Ecto neural progenitor cell (in vitro differentiated cells): ENCODE measurements at places on chromosomes 3 and 15.
A peak's percentile ranks its signal among the peaks of the same experiment; 100 is the strongest.

DNA sequence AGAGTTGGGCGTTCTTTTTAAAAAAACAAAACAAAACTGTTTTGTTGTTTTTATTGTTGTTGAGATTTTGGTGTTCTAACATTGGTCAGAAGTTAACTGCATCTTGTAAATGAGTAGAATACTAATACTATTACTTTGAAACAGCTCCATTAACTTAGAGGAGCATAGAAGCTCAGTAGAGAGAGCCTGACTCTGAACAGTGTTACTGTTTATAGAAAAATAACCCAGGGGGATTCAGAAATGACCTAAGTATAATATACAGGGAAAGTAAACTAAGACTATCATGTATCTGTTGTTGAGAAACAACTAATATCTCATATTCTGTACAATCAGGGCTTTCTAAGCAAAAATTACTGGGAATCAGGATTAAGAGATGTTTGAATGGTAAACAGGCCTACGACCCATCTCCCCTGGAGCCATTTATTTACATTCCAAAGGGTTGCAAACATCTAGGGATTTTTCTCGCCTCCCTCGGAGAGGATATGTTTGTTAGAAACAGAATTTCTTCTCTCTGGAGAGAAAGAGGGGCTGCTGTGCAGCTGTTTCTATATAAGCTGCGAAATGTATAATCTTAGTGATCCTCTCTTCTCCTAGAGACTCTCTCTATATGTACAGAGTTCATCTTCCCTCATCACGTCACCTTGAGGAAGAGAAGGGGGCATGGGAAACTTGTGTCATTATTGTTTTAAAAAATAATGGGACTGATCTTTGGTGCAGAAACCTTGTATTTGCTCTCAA, 827.5 kb upstream of the DPPA4 start:
- DNase-seq: no peak

DNA sequence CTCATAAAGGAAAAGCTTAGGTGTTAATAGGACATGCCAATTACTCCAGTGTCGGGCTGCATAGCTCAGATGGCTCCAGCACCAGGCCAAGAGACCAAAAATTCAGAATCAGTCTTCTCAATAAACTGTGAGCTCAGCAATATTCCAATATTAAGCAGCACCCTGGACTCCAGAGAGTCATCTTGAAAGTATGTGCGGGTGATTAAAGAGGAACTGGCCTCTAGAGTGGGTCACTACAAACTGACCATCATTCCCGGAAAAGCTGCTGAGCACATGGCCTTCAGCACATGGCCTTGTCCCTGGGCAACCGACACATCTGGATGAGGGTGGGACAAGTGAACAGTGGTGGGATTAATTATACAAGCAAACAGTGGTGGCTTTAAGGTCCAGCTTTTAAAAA, 59.0 kb downstream of the MAGI1 start:
- no peak for DNase-seq

GRCh38 chr3:135127946-135128470, 332.9 kb downstream of the EPHB1 start:
- DNase-seq: no peak

- DNase-seq: no peak
Measured at GRCh38 chr3:88180398-88180999, 30.7 kb downstream of the C3orf38 start.

GRCh38 chr15:35665896-35666536, 120.1 kb upstream of the DPH6 start:
- DNase-seq: no peak

DNA sequence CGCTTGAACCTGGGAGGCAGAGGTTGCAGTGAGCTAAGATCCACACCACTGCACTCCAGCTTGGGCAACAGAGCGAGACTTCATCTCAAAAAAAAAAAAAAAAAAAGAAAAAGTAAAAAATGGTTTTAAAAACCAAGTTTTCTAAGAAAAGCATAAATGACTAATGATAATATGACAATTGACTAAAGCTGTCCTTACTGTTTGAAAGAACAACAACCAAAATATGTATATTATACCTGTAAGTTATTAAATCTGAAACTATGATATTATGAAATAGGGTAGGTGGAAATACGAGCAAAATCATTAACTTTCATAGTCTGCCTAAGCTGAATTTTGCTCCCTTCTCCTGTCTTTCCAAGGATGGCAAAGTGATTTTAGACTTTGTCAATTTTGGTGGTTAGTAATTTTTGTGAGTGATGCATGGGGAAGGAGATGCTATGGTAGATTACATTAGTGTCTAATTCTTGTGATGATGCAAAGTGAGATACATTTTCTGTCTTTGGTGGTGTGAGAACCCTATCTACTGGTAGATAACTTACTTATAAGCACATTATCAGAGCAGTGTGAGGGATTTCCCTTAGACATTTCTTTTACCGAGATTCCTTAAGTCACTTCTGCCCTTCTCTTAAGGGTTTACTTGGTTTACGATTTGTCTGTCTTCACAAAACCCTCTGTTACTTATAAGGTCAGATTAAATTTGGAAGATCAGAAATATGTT, 10.6 kb upstream of the CHD2 start:
- no peak for DNase-seq

DNA sequence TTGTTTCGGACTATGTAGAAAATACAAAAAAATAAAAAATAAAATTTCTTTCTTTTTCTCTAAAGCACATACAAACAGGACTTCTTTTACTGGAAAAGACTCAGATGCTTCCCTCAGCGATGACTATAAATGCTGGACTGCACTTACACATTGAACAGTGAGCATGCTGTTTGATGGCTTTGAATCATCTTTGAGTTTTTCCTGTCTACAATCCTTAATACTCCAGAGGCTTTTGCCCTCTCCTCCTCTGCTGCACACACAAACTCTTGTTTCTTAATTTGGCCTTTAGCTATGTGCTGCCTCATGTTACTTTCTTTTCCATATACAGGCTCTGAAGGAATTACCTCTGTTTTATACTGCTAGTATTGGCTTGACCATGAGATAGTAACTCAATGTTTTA, 575.1 kb downstream of the EPHA3 start:
- no peak for DNase-seq

DNA sequence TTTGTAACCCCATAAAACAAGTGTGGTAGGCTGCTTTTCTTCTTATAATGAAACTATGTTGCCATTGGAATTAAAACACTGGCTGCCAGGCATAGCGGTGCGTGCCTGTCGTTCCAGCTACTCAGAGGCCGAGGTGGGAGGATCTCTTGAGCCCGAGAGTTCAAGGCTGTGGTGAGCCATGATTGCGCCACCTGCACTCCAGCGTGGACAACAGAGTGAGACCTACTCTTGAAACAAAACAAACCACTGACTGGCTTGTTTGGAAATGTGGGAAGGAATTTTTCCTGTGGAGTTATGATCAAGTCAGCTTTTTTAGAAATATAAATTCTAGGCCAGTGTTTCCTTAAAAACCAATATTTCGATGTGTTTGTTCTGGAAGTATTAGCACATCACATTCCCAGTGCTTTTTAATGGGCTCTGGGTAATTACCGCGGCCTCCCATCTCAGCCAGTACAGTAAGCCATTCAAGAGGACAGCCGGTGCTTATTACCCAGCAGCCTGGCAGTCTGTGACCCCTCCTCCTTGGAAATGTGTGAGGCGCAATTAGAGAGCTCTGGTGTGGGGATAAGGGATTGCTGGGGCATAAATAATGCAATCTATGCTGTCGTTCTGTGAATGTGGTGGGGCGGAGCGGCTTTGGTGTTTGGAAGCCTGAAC, 58.3 kb upstream of the TRAK1 start:
- DNase-seq: peak; percentile 43

- no peak for DNase-seq
Measured at GRCh38 chr3:11381563-11381962, 109.4 kb downstream of the ATG7 start.

DNA sequence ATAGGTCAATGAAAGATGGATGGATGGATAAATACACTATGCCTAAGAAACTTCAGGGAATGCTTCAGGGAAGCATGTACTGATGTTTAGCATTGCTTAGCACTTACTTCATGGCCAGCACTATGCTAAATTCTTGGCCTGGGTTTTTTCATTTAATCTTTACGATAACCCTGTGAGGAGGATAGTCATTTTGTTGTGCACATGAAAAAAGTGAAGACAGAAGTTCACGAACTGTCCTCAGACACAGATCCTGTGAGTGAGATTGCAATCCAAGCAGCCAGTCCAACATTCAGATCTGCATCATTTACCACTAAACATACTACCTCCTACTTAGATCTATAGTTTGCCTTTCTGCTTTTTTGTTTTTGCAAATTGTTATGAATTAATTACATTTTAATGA, 510.8 kb upstream of the AGTR1 start:
- no peak for DNase-seq

- DNase-seq: no peak
Measured at GRCh38 chr3:72411126-72411525, 437.1 kb downstream of the SHQ1 start.

DNA sequence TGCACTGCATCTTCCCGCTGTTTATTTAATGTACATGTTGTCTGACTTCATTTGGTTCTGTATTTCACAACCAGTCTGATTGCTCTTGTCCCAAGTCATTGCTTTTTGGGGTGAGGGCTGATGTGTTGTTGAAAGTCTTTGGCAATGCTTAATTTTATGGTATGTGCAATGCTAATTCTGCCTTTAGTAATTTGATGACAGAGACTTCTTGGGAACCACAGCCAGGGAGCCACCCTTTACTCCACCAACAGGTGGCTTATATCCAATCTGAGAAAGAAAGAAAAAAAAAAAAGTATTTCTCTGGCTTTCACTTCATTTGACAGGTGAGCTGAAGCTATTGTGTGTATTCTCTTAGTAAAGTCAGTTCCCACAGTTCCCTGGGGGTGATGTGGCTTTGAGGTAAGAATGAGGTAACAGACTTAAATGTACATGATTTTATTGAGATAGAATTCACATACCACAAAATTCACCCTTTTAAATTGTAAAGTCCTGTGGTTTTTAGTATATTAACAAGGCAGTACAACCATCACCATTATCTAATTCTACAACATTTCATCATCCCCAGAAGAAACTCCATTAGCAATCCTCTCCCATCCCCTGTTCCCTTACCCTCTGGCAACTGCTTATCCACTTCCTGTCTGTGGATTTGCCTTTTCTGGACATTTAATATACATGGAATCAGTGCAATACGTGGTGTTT, 97.3 kb downstream of the SLCO3A1 start:
- no peak for DNase-seq

DNA sequence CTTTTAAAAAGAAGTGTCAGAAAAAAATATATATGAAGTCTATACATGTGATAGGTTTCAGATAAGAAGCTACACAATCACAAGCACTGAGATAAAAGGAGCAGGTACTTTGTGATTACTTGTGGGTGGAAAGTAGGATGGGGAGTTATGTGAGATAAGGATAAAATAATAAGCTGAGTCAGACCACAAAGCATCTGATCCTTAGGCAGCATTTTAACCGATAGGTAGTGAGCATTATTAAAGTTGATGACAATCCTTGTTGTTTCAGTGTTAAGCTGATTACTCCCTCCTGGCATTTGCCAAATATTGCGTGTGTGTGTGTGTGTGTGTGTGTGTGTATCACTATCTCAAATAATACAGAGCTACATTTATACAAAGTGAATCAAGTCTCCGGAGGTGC, 483.1 kb downstream of the NAALADL2 start:
- DNase-seq: no peak

- no peak for DNase-seq
Measured at GRCh38 chr3:156619376-156619775, 55.0 kb upstream of the TIPARP start.

DNA sequence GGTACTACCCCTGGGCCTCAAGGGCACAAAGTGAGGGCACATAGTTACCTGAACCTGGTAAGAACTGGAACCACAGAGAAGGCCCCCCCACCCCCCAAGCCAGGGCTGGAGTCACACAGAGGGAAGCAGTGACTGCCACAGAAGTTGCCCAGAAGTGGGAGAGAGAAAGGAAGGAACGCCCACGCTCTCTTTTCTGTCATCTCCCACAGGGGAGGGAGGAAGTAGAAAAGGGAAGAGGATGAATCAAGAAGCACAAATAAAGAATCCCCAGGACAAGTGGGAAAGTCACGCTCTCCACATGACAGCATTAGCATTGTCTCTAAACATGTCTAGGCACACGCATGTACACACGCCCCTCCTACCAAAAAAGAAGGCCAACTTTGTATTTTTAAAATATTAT, 114.7 kb upstream of the FRMD4B start:
- no peak for DNase-seq

DNA sequence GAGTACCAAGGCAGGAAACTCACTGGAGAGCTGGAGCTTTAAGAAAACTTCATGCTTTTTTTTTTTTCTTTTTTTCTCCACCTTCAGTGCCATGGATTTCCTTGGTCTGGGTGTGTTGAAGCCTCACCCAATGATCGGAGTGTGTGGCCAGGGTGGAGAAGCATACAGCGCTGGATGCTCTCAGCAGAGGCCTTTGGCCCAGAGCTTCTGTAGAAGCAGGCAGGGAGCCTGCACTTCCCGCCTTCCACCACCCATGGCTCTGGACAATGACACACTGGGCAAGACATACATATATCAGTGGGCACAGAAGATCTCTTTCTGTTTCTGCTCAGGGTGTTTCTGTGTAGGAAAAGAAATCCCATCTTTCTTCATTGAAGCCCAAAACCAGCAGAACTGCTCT, 55.8 kb upstream of the ACAD9 start:
- DNase-seq: no peak

GRCh38 chr3:130759692-130760338, 13.2 kb upstream of the PIK3R4 start:
- DNase-seq: peak; percentile 48
